ENCODE measurements at places on chromosomes 13 and 19.

GRCh38 chr19:11481534-11482383 lies 913 bp upstream of the ELAVL3 start:
- no peak for DNase-seq

- no peak for DNase-seq
These were observed 60.6 kb downstream of the CDADC1 start for GRCh38 chr13:49308097-49308875.

DNA sequence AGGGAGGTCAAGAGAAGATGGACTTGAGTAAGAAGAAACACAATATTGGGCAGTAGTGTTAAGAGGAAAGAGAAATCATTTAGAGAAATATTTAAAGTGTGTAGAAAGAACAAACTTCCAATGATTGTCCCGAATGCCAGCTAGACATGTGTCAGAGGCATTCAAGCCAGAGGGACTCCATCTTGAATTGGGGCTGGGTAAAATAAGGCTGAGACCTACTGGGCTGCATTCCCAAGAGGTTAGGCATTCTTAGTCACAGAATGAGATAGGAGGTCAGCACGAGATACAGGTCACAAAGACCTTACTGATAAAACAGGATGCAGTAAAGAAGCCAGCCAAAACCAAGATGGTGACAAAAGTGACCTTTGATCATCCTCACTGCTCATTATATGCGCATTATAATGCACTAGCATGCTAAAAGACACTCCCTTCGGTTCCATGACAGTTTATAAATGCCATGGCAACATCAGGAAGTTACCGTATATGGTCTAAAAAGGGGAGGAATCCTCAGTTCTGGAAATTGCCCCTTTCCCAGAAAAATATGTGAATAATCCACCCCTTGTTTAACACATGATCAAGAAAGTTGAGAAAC lies 127.0 kb upstream of the IPO5 start:
- DNase-seq = no peak

DNA sequence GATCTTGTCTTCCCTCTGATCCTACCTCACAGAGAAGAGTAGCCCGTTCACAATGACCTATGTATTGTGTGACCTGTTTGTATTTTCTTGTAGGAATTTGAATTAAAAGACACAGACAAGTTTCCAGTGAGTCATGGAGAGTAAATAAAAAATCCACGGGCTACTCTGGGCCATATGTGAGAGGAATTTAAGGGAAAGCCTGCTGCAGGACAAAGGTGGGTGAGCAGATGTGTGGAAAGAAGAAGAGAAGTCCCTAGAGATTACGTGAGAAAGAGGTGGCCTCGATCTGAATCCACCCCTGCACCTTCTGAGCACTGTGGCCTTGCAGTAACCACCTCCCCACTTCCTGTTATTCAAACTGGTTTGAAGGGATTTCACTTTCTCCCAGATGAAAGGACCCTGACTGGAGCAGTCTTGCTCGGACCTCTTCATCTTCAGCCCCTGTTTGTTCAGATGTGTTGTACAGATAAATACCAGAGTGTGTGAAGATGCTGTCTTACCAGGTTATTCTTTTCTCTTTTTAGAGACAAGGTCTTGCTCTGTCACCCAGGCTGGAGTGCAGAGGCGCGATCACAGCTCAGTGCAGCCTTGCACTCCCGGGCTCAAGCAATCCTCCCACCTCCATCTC lies 205.4 kb downstream of the PDS5B start:
- DNase-seq = no peak

GRCh38 chr19:4548238-4548584 lies 8.4 kb upstream of the LRG1 start:
- DNase-seq = no peak

GRCh38 chr19:14350866-14351265 lies 30.4 kb upstream of the ADGRE5 start:
- DNase-seq = no peak

DNA sequence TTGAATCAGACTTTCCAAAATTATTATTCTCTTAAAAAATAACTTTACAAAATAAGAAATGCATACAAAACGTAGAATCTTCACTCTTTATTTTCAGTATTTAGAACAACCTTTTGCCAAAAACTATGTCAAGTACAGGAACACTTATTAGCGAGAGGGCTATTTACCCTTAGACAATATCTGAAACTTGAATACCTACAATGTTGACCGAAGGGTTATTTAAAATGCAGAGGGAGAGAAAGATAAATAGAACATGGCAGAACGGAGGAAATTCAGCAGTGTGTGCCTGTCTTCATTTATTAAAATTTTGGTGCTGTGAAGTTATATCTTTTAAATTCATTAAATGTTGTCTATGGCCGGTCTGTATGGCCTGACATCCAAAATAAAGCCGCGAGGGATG lies 198.8 kb downstream of the EFNB2 start:
- no peak for DNase-seq

DNA sequence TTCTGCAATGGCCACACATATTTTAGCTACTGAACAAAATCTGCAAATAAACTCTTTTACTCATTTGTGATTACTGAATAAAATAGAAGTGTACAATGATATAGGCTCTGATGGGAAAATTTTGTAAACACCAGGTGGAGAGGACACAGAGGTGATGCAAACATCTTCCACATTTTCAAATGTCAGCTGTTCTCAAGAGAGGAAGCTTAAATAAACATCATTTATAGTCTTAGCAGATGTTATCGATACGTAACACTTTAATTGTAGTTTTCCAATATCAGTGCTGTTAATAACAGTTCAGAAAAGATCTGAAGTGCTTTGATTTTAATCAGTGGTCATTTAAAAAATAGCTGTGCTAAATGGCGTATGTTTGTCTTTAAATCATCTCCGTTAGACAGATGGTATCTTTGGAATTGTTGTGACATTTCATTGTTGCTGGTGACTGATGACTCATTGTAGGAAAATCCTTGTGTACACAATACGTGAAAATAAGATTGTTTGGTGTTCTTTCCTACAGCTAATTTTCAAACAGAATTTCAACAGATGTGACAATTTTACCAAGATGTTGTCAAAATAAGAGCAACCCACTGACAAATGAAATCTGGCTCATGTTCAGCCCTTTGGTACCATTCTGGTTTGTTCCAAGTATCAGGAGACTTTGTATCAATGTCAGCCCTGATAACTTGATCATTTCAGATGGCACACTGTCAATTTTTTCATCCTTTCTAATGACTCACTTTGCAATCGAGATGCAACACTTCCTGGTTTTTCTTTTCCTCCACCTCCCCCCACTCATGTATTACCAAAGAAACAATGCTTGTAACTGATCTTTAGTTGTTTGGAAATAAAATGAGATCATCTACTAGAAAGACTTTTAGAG lies 516.0 kb downstream of the DCT start:
- DNase-seq = no peak

DNA sequence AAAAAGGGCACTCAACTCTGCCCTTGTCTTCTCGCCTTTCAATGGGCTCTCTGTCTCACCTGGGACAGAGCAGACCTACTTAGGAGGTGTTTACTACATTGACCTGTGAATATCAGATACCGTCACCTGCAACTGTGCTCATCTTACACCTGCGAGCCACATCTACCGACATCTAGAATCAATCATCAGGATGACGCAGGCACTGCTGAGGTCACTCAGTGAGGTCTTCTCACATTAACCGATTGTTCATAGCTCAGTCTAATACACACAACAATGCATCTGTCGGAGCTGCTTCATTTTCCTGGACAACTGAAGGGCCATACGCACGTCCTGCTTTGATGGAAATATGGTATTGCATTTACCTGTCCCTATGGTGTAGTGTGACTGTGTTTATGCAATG lies 211.9 kb downstream of the FGF9 start:
- no peak for DNase-seq

DNA sequence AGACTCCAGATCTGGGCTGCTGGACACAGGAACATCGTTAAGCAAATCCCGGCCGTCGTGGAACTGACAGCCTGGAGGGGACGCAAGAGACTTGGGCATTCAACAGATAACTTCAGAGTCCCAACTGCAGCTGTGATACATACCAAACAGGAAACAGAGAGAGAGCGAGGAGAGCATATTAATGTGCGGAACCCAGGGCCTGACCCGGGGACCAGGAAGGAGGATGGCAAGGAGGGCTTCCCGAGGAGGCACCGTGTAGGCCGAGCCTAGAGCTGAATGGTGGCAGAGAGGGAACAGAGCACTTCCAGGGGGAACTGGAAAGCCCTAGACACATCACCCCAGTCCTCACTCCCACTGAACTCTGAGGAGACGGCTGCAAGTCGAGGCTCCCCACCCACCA lies 68.1 kb downstream of the SIPA1L3 start:
- no peak for DNase-seq

DNA sequence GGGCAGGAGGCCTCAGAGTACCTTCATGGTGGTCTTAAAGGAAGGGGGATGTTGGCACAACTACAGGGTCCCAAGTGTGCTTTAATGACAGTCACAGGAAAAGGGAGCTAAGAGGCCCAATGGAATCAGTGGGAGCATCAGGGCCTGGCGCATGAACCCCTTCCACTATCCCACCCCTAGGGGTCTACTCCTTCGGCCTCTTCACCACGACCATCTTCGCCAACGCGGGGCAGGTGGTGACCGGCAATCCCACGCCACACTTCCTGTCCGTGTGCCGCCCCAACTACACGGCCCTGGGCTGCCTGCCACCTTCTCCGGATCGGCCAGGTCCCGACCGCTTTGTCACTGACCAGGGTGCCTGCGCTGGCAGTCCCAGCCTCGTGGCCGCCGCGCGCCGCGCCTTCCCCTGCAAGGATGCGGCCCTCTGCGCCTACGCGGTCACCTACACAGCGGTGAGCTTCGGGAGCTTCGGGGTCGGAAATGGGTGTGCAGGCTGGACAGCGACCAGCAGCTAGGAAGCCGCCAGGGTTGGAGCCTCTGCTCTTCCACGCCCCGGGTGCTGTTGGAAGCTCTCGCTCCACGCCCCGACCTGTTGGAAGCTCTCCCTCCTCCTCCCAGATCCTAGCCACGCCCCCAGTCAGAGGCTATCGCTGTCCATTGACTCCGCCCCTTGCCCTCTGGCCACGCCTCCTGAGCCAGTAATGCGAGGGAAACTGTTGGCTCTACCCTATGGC lies 6.0 kb downstream of the PLPPR2 start:
- no peak for DNase-seq

- no peak for DNase-seq
These were observed 56.6 kb downstream of the COG3 start for GRCh38 chr13:45521297-45521696.

- DNase-seq = no peak
These were observed 920.0 kb downstream of the UQCRFS1 start for GRCh38 chr19:28292822-28293500.

GRCh38 chr13:44651724-44652123 lies 75.6 kb upstream of the TSC22D1 start:
- no peak for DNase-seq

- no peak for DNase-seq
These were observed 432.4 kb downstream of the SLITRK1 start for GRCh38 chr13:83449668-83450395.

DNA sequence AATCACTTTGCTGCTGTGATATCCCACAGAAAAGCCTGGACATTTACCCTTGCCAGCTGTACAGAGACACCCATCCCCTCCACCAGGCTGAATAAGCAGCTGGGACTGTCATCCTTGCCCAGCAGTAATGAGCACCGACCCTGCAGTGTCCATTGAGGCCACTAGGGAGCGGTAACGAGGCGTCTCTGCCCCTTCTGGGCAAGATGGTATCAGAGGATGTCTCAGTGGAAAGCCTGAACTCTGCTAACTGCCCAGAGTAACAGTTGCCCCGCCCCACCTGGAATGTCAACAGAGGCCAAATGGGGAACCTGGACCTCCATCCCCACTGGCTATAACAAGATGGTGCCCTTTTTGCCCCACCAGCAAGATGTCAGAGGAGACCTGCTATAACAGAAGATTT lies 22.8 kb upstream of the CEACAM20 start:
- DNase-seq = no peak

DNA sequence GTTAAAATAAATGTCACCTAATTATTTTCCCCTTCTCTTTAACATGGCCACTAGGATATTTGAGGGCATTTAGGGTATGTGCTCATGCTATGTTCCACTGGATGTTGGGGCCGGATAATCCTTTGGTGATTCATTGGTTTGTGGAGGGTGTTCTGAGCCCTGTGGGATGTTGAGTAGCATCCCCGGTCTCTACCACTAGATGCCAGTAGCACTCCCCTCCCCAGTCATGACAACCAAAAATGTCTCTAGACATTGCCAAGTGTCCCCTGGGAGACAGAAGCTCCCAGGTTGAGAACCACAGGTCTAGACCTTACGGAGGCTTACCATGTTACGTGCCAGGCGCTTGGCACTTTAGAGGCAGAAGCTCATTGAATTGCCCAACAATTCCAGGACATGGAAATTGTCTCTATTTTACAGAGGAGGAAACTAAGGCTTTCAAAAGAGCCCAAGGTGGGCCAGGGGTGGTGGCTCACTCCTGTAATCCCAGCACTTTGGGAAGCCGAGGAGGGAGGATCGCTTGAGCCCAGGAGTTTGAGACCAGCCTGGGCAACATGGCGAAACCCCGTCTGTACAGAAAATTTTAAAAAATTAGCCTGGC lies 14.1 kb downstream of the SHANK1 start:
- DNase-seq = no peak

- no peak for DNase-seq
These were observed 288.0 kb upstream of the SLC10A2 start for GRCh38 chr13:103354171-103354570.

GRCh38 chr13:35480346-35480745 lies 3.9 kb upstream of the MAB21L1 start:
- no peak for DNase-seq

DNA sequence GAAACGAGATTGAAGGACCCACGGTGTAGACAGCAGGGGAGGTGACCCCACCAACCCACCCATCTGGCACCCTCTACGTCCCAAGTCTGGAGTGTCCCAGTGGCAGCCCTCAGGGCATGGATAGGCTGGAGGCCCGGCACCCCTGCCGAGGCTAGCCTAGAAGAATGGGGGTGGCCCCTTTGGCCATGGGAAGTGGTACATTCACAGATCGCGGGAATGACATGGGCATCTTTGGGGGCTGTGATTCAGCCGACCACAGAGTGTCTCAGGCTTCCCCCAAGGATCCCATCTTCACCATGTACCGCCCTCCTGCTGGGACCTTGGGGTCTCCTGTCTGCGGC lies 11.3 kb upstream of the MKNK2 start:
- DNase-seq = no peak

GRCh38 chr19:8367327-8368001 lies 3.5 kb downstream of the ANGPTL4 start:
- no peak for DNase-seq

DNA sequence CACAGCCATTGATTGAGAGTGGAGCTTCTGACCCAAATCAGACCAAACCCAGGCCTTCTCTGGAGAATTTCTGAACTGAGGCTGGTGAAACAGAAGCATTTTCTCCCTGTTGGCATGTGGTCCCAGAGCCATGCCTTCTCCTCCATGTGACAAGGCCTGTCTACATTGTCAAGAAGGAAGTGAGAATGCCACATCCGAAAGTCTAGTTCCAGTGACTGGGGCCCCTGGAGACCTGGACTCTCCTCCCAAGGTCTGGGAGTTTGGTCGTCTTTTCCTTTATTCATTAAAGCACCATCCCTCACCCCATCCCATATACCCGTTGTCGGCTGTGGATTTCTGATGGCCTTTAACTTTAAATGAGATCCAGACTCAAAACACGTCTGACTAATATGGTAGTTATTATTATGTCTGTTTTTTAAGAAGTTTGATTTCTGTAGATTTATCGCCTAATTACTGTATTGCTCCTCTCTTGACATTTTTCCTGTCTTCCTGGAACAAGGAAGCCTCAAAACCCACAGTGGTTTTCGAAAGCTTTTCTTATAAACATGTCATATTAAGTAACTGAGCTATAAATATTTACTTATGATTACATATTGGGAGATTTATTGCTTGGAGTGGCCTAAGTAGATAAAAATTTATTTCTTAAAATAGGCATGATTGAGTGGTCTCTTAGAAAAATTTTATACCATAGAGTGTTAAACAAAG lies 128.3 kb upstream of the FRY start:
- DNase-seq = no peak

- DNase-seq = no peak
These were observed 380.0 kb upstream of the SGCG start for GRCh38 chr13:22800526-22801401.

Data from stimulated activated CD8-positive, alpha-beta memory T cell treated with anti-CD3 and anti-CD28 coated beads, Interleukin-7, amount 100 ng/mL, for 1 hour (primary cell).